ENCODE measurements at places on chromosomes 16 and 17. TPM values are rescaled to one million over a fixed set of nuclear protein-coding genes. Genes with fewer than 3 reads are reported as not detected.

GRCh38 chr16:85816159-85816558 is 16.7 kb downstream of the COX4I1 start:
- DNase-seq: no peak

MT1F gene
- 6.2 TPM for total RNA-seq

- no peak for DNase-seq
Measured at GRCh38 chr16:67539691-67540635, 11.3 kb downstream of the RIPOR1 start.

GRCh38 chr17:7211491-7212273 is 8.0 kb downstream of the DLG4 start:
- DNase-seq: no peak

MEIOC gene
- total RNA-seq: not detected

PERCC1 gene
- not detected for total RNA-seq

- DNase-seq: no peak
Measured at GRCh38 chr17:2749058-2749783, at the start of gene CCDC92B. CCDC92B (minus strand) TSS chr17:2749652; CDS start chr17:2735145, 14,507 bp downstream.

- DNase-seq: no peak
Measured at GRCh38 chr16:55204069-55204468, 119.9 kb upstream of the IRX6 start.

CORO6 gene
- total RNA-seq: 21.5 TPM

- DNase-seq: no peak
Measured at GRCh38 chr16:49203361-49203760, 78.3 kb downstream of the CBLN1 start.

CNTD1 gene
- total RNA-seq: 1.1 TPM

GRCh38 chr17:48439875-48440505 is 10.0 kb upstream of the SKAP1 start:
- DNase-seq: no peak

GRCh38 chr17:50627782-50628601 is 6.7 kb upstream of the ABCC3 start:
- no peak for DNase-seq

GRCh38 chr17:67467500-67468455 is 90.7 kb downstream of the PITPNC1 start:
- DNase-seq: no peak

GUCY2D gene
- total RNA-seq: not detected

- DNase-seq: peak; percentile 53
Measured at GRCh38 chr17:67615736-67616135, 102.0 kb upstream of the NOL11 start.

DRC3 gene
- 5.8 TPM for total RNA-seq

DNA sequence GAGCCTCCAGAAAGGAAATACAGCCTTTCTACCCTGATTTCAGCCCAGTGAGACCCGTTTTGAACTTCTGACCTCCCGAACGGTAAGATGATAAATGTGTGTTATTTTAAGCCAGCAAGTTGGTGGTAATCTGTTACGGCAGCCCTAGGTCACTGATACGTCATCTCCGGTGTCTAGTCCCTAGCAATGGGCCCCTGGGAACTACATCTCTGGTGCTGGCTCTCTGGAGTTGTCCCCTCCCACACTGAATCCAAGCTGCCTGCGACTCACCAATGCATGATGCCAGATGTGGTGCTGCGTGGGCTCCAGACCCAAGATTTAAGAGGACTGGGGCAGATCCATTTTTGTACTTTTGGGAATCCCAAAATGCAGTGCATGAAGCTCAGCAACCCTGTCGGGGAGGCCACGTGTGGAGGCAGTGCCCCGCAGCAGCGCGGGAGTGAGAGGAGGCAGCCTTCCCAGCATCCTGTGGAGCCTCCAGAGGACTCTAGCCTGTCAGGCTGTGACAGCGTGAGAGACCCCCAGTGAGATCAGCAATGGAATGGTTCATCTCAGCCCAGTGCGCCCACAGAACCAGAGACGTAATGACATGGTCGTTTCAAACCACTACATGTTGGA is 43.6 kb upstream of the USP7 start:
- DNase-seq: no peak

PLCG2 gene
- total RNA-seq: 40.7 TPM

CTRB1 gene
- 2.7 TPM for total RNA-seq

DNA sequence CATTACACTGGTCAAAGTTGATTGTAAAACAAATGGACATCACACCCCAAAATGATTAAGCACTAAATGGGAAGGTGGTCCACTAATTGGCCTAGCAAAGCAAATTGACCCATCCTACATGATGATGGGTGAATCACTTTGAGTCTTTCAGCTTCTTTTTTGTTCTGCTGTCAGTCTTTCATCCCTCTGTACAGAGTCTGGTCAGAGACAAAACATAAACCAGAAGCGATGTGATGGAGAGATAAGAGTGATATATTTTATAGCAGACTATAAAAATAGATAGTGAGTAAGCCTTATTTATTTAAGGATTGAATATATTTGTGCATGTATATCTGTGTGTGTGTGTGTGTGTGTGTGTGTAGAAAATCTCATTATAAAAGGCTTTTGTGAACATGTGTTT is 618.4 kb upstream of the SOX9 start:
- no peak for DNase-seq

- peak; percentile 1 for DNase-seq
Measured at GRCh38 chr17:61474235-61474927, 22.2 kb downstream of the TBX4 start.

GRCh38 chr16:78609402-78610274 is 510.2 kb downstream of the WWOX start:
- DNase-seq: no peak

- no peak for DNase-seq
Measured at GRCh38 chr16:75011634-75012307, 12.9 kb downstream of the ZNRF1 start.

KRT14 gene
- 82.1 TPM for total RNA-seq

DNA sequence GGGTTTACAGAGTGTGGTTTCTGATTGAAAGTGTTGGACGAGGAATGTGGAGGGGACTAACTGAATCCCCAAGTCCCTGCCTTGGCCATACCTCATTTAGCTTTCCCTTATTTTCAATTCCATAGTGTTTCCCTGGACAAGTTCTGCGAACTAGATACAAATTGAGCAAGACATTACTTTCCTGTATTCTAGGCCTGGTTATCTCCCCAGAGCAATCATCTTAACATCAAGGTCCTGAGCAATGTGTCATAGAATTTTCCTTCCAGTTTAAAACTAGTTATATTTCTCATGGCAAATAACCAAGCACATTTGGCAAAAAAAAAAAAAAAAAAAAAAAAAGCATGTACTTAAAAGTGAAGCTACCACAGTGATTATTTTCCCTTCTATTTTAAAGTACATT is 330.1 kb downstream of the CDH11 start:
- no peak for DNase-seq

- no peak for DNase-seq
Measured at GRCh38 chr16:85458968-85459367, 154.2 kb upstream of the GSE1 start.
